ENCODE measurements at places on chromosomes 4 and X.

- peak; percentile 51 for DNase-seq
These were observed 63.2 kb downstream of the CD40LG start for GRCh38 chrX:136711147-136711546.

- DNase-seq = no peak
These were observed 102.0 kb downstream of the HPGD start for GRCh38 chr4:174420316-174420715.

GRCh38 chr4:126262665-126263064 is 947.9 kb downstream of the FAT4 start:
- no peak for DNase-seq

DNA sequence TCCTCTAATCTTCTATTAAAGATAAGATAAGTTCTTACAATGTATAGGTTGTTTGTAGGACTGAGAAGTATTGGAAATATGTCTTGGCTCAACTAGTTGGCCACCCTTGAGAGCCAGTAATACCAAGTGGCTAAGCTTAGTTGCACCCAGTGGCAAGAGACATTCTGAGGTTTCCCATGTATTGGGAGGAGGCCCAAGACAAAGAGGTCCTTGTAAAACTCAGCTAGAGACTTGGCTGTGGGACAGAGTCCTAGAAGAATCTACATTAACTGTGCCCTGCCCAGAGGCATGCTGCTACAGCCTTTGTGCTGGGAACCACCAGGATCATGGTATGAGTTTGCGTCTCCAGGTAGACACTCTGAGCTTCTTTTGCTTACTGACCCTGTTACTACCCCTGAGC is 41.9 kb upstream of the SLC4A4 start:
- DNase-seq = no peak

GRCh38 chr4:142405695-142406498 is 440.2 kb downstream of the INPP4B start:
- DNase-seq = no peak

Data from left ventricle myocardium superior (tissue), 1 donor.